ENCODE measurements at places on chromosomes 2 and 18. TPM values are rescaled to one million over a fixed set of nuclear protein-coding genes. Genes with fewer than 3 reads are reported as not detected.

The GPR35 gene
- total RNA-seq = 0.85 TPM

The EPHA4 gene
- total RNA-seq = 7.6 TPM

The UGT1A8 gene
- 0.14 TPM for total RNA-seq

The FBXO48 gene
- 0.68 TPM for total RNA-seq

The SALL3 gene
- not detected for total RNA-seq

The ALPI gene
- not detected for total RNA-seq

The HOXD8 gene
- not detected for total RNA-seq

The NT5DC4 gene
- 0.07 TPM for total RNA-seq
